ENCODE measurements at places on chromosomes 16 and 17. TPM values are rescaled to one million over a fixed set of nuclear protein-coding genes. Genes with fewer than 3 reads are reported as not detected.

- H3K36me3 ChIP-seq = no peaks in the 10 kb centered on the region
- no peak overlapping the region for H3K4me3 ChIP-seq
- no peaks in the 10 kb centered on the region for H3K4me1 ChIP-seq
- no peaks in the 10 kb centered on the region for H3K27me3 ChIP-seq
- DNase-seq = no peak
- H3K27ac ChIP-seq = no peak overlapping the region
Observed at GRCh38 chr17:48711128-48711527, 11.2 kb downstream of the PRAC1 start.

DNA sequence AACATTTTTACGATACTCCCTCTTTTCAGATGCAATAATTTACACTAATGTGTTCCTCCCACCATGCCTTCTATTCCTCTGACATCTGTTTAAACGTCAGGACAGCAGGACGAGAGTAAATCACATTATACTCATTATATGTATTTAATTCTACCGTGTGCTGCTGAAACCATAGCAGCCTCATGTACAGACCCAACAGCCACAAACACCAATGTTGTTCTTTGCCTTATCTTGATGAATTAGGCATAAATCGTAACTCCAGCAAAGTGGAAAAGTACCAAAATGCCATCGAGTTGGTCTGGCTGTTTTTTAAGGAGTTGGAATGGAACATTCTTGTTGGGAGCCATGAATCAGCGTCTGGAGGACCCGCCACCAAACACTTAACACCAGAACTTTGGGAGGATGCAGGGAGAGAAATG is 82.9 kb upstream of the FOXF1 start:
- H3K27ac ChIP-seq = no peak overlapping the region
- DNase-seq = no peak
- H3K4me1 ChIP-seq = no peaks in the 10 kb centered on the region
- H3K4me3 ChIP-seq = no peak overlapping the region

DNA sequence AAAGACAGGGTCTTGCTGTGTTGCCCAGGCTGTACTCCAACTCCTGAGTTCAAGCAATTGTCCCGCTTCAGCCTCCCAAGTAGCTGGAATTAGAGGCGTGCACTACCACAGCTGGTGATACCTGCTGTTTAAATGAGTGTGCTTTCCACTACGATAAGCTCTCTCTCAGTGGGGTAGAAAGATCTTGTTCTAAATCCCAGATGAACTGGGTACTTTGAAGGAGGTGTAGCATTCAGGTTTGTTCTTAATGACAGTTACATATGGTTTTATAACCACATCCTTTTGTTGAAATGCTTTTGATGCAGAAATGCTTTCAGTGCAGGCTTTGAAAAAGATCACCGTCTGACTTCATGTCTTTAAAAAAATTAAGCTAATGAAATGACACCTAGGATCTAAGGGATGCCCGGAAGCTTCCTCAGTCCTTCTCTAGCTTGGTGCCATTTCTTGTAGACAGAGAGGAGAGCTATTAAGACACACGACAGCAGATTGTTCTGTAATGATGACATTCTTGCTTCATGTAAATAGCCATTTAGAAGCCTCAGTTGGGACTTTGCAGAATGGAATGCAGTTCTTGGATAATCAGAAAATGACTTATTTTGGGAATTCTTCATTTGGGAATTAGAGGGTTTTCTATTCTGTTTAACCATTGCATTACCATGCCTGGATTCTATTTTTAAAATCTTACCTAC is 19.5 kb downstream of the PMM2 start:
- H3K27ac ChIP-seq = no peak overlapping the region
- H3K4me1 ChIP-seq = no peaks in the 10 kb centered on the region
- no peaks in the 10 kb centered on the region for H3K27me3 ChIP-seq
- no peak overlapping the region for H3K4me3 ChIP-seq

GRCh38 chr17:57045868-57046704 is 39.0 kb upstream of the AKAP1 start:
- no peaks in the 10 kb centered on the region for H3K36me3 ChIP-seq
- no peak overlapping the region for H3K4me3 ChIP-seq
- H3K27ac ChIP-seq = no peak overlapping the region
- no peaks in the 10 kb centered on the region for H3K4me1 ChIP-seq
- no peak for DNase-seq

- H3K27ac ChIP-seq = no peak overlapping the region
- no peaks in the 10 kb centered on the region for H3K36me3 ChIP-seq
- no peak overlapping the region for H3K4me3 ChIP-seq
- no peaks in the 10 kb centered on the region for H3K4me1 ChIP-seq
- H3K27me3 ChIP-seq = peaks cover 4% of the 10 kb centered on the region
- no peak for DNase-seq
Observed at GRCh38 chr16:49608779-49609178, 235.2 kb downstream of the C16orf78 start.

- peak overlapping the region; percentile 78 for H3K27ac ChIP-seq
- no peak overlapping the region for H3K4me3 ChIP-seq
- no peaks in the 10 kb centered on the region for H3K27me3 ChIP-seq
- no peaks in the 10 kb centered on the region for H3K36me3 ChIP-seq
- peaks cover 3% of the 10 kb centered on the region for H3K4me1 ChIP-seq
Observed at GRCh38 chr17:34199932-34200534, 55.1 kb upstream of the CCL2 start.

DNA sequence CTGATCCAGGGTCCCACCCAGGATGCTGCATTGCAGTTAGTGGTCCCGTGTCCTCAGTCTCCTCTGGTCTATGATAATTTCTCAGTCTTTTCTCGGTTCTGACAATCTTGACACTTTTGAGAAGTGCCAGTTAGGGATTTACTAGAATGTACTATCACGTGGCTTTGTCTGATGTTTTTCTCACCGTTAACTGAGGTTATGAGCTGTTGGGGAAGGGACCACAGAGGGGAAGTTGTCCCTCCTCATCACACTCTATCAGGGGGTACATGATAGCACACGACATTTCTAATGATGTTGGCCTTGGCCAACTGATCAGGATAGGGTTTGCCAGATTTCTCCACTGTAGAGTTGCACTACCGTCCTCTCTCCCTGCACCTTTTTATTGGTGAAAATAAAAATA is 250.9 kb upstream of the SDK2 start:
- H3K36me3 ChIP-seq = no peaks in the 10 kb centered on the region
- no peaks in the 10 kb centered on the region for H3K4me1 ChIP-seq
- H3K27ac ChIP-seq = no peak overlapping the region
- H3K4me3 ChIP-seq = no peak overlapping the region
- no peak for DNase-seq

DNA sequence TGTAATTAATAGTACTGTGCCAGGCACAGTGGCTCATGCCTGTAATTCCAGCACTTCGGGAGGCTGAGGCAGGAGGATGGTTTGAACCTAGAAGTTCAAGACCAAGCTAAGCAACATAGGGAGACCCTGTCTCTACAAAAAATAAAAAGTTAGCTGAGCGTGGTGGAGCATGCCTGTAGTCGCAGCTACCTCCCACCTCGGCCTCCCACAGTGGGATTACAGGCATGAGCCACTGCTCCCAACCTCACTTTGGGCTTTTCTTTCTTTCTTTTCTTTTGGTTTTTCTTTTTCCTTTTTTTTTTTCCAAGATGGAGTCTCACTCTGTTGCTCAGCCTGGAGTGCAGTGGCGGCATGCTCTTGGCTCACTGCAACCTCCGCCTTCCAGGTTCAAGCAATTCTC is 137.8 kb downstream of the MRM1 start:
- DNase-seq = no peak
- H3K27me3 ChIP-seq = no peaks in the 10 kb centered on the region
- H3K36me3 ChIP-seq = no peaks in the 10 kb centered on the region
- no peaks in the 10 kb centered on the region for H3K4me1 ChIP-seq
- H3K4me3 ChIP-seq = no peak overlapping the region

GRCh38 chr17:40475234-40475908 is 26.1 kb downstream of the TNS4 start:
- no peaks in the 10 kb centered on the region for H3K27me3 ChIP-seq
- no peak for DNase-seq
- no peak overlapping the region for H3K4me3 ChIP-seq
- H3K27ac ChIP-seq = no peak overlapping the region
- H3K36me3 ChIP-seq = no peaks in the 10 kb centered on the region

DNA sequence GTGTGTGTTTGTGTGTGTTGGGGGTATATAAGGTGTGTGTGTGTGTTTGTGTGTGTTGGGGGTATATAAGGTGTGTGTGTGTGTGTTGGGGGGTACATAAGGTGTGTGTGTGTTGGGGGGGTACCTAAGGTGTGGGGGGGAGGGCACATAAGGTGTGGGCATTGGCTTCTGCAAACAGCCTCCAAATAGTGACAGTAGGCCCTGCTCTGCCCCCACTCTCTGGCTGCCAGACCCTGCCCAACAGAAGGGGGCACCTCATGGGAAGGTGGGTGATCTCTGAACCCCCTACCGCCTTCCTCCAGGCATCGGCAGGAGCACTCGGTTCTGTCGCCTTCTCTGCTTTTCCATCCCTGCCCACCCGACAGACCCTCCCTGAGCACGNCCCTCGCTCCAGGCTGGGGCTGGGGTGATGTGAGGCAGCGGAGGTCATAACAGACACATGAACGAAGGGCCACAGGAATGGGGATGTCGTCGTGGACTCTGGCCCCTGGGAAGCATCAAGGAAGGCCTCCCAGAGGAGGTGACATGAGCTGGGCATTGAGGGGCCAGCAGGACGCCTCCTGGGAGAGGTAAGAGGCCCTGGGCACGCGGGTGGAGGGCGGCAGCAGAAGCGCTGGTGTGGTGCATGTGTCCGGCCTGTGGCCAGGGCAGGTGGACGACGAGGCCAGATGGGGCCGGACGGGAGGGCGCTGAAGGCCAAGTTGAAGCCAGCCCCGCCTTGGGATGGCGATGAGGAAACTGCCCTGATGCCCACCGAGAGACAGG is 136.6 kb upstream of the RPH3AL start:
- H3K27me3 ChIP-seq = no peaks in the 10 kb centered on the region
- H3K4me1 ChIP-seq = no peaks in the 10 kb centered on the region
- H3K4me3 ChIP-seq = peak overlapping the region; percentile 56
- H3K27ac ChIP-seq = peak overlapping the region; percentile 73
- DNase-seq = peak; percentile 62

DNA sequence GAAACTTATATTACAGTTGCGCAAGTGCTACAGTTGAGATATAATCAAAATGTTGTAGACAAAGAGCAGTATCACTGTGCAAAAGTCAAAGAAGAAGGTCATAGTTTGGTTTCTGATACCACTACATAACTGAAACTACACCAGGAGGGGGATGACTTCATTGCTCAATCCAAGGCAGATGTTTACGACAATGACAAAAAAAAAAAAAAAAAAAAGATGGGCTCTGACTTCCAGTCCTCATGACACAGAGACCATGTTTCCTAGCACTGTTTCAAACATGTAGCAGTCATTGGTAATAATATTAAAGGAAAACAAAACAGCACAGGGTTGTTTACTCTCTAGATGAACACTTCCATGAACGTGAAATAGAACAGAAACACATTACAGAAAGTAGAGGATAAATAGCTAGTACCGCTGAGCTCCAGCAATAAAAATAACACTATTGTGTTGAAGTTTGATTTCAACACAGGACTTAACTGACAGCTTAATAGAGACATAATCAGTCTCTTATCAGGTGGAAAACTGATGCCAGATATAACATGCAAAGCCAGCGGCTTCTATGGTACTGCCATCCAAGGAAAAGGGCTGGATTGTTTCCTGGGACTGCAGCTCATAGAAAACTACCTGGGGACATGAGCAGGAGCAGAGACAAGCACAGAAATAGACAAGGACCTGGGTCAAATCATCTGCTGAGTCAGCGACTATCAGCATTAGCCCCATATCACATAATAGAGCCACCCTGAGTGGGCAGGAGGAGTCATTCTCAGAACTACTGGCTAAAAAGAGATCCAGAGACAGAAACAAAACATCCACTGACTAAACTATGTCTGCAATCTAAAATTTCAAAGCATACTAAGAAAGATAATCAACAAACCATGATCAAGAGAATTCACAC is 463.6 kb upstream of the SOX9 start:
- H3K27me3 ChIP-seq = no peaks in the 10 kb centered on the region
- no peak overlapping the region for H3K4me3 ChIP-seq
- no peak overlapping the region for H3K27ac ChIP-seq
- no peaks in the 10 kb centered on the region for H3K4me1 ChIP-seq
- DNase-seq = no peak
- no peaks in the 10 kb centered on the region for H3K36me3 ChIP-seq

DNA sequence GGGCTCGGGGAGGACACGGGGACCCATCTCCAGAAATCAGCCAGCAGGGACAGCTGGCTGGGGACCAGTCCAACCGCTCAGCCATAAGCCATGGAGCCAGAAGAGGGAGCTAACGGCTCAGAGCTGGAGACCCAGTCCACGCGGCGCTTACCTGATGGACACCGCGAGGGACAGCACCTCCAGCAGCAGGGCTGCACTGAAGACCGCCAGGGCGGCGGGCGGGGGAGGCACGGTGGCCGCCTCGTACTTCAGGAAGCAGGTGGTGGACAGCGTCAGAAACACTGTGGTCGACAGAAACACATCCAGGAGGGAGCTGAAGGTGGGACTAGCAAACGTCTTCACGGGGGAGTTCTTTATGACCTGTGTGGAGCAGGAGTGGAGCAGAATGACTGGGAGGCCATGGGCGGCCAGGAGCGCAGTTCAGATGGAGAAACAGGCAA is 102.6 kb upstream of the CREBBP start:
- H3K36me3 ChIP-seq = no peaks in the 10 kb centered on the region
- no peaks in the 10 kb centered on the region for H3K27me3 ChIP-seq
- H3K4me3 ChIP-seq = no peak overlapping the region

- no peaks in the 10 kb centered on the region for H3K36me3 ChIP-seq
- no peaks in the 10 kb centered on the region for H3K27me3 ChIP-seq
- H3K27ac ChIP-seq = no peak overlapping the region
- no peak overlapping the region for H3K4me3 ChIP-seq
- no peaks in the 10 kb centered on the region for H3K4me1 ChIP-seq
- DNase-seq = no peak
Observed at GRCh38 chr16:22214889-22215288, 8.8 kb downstream of the EEF2K start.

The HSD11B2 gene
- 0.77 TPM for total RNA-seq

The TNFRSF13B gene
- total RNA-seq = not detected

The ACADVL gene
- total RNA-seq = 305 TPM

The KRT17 gene
- 1.9 TPM for total RNA-seq

The SAMD14 gene
- 6.9 TPM for total RNA-seq

The CHST6 gene
- total RNA-seq = 0.05 TPM

The BCL6B gene
- 0.18 TPM for total RNA-seq

The KRT27 gene
- total RNA-seq = not detected

The KATNIP gene
- total RNA-seq = 36.7 TPM

The CCDC92B gene
- 0.51 TPM for total RNA-seq

The KREMEN2 gene
- total RNA-seq = 10.8 TPM
